ENCODE measurements at places on chromosomes 1 and 21.
A peak's percentile ranks its signal among the peaks of the same experiment; 100 is the strongest.

- DNase-seq = no peak
Measured at GRCh38 chr1:179187735-179188471, 41.6 kb downstream of the ABL2 start.

- no peak for DNase-seq
Measured at GRCh38 chr1:33433509-33434362, 2.8 kb upstream of the PHC2 start.

DNA sequence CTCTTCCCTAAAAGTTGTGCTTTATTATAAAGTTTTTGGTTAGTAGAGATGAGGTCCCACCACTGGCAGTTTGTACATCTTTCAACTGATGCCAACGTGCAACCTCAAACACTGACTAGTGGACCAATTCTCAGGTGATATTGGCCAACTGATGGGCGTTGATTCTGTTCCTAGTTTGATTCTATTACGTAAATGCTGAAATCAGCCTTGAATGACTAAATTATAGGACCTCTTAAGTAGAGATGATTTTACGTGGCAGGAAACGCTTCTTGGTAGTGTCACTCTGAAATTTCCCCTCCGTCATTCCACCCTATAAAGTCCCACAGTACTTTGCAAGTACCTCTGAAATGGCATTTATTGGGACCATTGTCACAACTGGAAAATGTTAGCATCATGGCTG is 8.8 kb upstream of the FNDC7 start:
- no peak for DNase-seq

DNA sequence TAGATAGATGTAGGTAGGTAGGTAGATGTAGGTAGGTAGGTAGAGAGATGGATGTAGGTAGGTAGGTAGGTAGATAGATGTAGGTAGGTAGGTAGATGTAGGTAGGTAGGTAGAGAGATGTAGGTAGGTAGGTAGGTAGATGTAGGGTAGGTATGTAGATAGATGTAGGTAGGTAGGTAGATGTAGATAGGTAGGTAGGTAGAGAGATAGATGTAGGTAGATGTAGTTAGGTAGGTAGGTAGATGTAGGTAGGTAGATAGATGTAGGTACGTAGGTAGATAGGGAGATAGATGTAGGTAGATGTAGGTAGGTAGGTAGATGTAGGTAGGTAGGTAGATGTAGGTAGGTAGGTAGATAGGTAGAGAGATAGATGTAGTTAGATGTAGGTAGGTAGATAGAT is 62.3 kb upstream of the MORC3 start:
- no peak for DNase-seq

DNA sequence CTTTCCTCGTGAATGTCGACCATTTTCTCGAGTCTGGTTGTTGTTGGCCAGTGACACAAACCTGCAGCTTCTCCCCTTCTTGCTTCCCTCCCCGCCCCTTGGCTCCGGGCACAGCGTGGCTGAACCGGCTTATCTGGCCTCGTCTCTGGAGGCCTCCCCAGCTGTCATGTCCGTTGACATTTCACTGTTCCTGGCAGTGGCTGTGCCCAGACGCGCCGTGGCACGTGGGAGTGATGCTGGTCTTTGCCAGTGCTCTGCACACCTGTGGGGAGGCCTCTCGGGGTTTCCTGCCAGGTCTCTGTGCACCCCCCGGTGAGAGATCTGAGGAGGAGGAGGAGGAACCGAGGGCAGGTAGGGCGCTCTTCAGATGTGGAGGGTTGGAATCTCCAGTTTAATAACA is 23.7 kb downstream of the SKI start:
- DNase-seq = peak; percentile 88

DNA sequence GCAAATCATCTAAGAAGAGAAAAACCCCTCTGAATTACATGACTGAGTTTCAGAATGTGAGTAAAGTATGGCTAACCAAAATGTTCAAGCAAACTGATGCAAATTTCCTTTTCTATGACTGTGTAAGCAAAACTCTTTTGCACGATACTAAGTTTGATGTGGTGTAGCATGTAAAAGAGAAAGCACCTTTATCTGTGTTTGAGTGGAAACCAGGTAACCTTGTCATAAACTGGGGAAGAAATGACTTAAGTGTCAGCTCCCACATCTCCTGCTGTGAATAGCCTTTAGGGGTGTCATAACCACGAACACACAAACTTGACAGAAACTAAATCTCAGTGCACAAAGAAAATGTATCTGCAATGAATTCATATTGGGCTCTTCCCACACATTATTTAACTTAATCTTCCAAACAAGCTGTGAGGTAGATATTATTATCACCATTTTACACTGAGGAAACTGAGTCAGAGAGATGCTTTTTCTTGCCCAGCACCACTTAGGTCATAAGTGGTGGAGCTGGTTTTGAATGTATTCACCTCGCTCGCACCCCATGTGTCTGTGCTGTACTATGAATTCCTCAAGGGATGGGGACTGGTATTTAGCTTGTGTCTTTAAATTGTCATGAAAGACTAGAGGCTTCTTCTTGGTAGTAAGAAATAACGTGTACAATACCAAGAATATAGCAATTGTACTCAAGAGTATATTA is 32.9 kb upstream of the IL12RB2 start:
- DNase-seq = no peak

- no peak for DNase-seq
Measured at GRCh38 chr1:220222939-220223338, 49.3 kb downstream of the RAB3GAP2 start.

- no peak for DNase-seq
Measured at GRCh38 chr1:91402023-91402422, 2.6 kb downstream of the HFM1 start.

DNA sequence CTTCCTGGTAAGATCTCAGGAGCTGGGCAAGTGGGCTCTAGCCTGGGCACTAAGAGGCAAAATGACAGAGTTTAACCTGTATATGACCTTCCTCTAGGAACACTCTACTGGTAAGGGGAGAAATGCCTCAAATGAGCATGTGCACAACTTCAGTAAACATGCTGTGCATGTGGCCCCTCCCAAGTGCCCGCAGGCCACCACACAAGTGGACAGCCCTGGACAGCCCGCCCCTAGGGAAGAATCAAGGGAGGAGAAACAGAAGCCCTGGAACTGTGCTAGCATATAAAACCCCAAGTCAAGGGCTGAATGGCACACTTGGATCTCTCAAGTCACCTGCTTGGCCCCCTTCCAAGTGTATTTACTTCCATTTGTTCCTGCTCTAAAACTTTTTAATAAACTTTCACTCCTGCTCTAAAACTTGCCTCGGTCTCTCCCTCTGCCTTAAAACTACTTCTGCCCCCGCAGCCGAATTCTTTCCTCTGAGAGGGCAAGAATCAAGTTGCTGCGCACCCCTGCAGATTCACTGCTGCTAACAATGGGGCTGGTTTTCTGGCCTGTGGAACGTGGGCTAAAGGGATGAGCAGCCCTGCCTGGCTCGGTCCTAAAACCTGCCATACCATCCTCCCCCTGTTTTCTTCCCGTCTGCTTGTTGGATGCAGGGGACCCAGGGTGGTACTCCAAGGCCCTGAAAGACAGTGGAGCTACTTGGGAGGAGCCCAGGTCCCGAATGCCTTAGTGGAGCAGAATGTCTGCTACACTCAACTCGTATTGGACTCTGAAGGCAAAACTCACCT is 93.5 kb downstream of the IER5 start:
- DNase-seq = no peak

- no peak for DNase-seq
Measured at GRCh38 chr1:38132681-38133080, 86.1 kb upstream of the POU3F1 start.

DNA sequence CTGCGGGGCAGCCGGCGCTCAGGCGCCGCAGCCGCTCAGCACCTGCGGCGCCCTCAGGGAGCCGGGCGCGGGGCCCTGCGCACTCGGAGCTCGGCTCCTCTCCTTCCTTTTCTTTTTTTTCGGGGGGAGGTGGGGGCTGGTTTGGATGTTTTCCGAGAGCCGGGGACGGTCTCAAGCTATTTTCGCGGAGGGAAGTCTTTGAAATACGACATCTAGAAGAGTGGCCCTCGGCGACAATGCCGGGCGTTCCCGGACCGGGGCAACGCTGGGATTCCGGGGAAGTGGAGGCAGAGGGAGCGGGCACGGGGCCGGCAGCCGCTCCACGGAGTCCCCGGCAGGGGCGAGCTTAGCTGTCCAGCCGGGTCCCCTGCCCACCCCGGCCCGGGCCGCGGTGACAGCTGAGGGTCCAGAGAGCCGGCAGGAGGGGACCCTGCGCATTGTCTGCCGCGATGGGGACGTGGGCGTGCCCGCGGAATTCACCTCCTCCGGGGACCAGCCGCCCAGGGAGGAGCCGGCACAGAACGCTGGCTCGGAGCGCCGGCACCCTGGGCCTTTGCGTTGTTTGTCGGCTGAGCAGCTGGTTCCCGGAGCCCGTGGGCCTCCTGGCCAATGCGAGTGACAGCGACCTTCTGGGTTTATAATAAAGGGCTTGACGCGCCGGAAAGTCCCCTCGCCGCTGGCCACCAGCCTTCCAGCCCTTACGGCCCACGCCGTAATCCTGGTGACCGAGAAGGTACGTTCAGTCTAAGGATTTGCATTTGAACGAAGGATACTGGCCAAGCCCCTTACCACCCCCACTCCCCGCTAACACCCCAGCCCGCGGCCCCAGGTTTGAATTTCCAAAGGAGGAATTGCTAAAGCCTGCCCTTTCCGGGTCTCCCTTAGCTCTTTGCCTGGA is 582 bp downstream of the SLC37A1 start:
- peak; percentile 80 for DNase-seq

DNA sequence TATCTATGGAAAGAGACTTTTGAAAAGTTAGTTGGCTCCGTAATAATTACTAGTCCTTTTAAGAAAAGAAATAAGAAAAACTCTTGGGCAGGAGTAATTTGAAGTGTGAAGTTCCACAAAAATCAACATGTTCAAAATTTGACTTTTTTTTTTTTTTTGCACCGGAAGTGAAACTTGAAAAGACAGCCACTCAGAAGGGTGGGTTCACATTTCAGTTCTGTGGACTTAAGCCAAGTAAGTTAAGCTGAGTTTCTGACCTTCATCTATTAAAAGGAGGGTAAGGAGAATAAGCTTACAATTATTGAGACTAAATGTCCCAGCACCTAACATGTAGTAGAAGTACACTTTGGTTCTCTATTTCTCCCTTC is 11.0 kb downstream of the RO60 start:
- no peak for DNase-seq

GRCh38 chr1:151881479-151881878 is 27.8 kb downstream of the THEM4 start:
- no peak for DNase-seq

DNA sequence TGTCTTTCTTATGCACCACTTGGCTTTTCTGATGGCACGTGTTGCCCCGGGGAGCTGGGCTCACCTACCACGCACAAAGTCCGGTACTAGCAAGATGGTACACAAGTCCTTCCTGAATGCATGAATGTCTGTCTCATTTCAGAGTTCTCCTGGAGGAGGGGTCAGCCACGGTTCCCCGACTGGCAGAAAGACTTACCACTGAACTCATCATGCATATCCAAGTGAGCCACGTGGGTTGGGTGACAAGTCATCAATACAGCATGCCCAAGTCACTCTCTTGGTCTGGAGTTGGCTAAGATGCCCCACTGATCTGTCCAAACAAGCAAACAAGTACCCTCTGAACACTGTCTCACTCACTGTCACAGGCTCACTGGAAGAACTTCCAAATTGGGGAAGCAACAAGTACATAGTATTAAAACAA is 28.6 kb upstream of the MX1 start:
- DNase-seq = no peak

Measured in cardiac septum (tissue), 1 donor.